ENCODE measurements at places on chromosomes 1 and 21.

- DNase-seq, result no peak
These were observed 1.2 kb downstream of the EPHB2 start for GRCh38 chr1:22711591-22712501.

GRCh38 chr1:8889925-8890785 lies 11.7 kb upstream of the ENO1 start:
- DNase-seq, result no peak

- no peak for DNase-seq
These were observed 52.8 kb downstream of the WNT9A start for GRCh38 chr1:227894831-227895451.

- DNase-seq, result no peak
These were observed 34.8 kb downstream of the L1TD1 start for GRCh38 chr1:62229468-62229867.

DNA sequence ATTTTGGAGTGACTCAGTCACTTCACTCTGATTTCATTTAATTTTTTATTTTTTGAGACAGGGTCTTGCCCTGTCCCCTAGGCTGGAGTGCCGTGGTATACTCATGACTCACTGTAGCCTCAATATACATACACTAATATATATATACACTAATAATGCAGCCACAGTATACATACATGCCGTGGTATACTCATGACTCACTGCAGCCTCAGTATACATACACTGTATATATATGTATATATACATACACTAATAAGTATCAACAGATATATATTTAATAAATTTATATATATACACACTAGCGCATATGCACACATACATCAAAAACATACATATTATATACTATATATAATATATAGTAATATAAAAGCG lies 149.2 kb downstream of the NCAM2 start:
- no peak for DNase-seq

GRCh38 chr1:162561616-162562469 lies at the start of gene UAP1:
UAP1 (plus strand) TSS chr1:162561722; CDS start chr1:162566069, 4,347 bp downstream.
- no peak for DNase-seq

GRCh38 chr1:9736241-9736640 lies 84.7 kb downstream of the PIK3CD start:
- DNase-seq, result no peak

DNA sequence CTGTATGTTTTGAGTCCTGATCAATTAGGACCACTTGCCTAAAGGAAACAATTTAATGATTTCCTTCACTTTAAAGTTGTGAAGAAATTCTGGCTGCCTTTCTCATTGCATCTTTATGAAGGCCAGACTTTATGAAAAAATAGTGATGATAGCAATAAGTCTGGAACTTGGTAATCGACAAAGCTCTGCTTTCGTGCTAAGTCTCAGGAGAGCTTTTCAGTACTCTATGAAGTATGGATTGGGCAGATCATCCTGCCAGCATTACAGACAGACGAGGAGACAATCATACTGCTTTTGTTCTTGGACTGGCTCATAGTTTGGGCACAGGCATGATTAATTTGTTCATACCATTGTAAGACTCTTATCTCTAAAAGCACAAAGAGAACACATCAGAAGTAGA lies 45.5 kb upstream of the KCNJ15 start:
- DNase-seq, result no peak

GRCh38 chr1:6546326-6546725 lies 8.0 kb downstream of the NOL9 start:
- DNase-seq, result no peak

GRCh38 chr1:60573726-60574409 lies 500.3 kb upstream of the C1orf87 start:
- no peak for DNase-seq

DNA sequence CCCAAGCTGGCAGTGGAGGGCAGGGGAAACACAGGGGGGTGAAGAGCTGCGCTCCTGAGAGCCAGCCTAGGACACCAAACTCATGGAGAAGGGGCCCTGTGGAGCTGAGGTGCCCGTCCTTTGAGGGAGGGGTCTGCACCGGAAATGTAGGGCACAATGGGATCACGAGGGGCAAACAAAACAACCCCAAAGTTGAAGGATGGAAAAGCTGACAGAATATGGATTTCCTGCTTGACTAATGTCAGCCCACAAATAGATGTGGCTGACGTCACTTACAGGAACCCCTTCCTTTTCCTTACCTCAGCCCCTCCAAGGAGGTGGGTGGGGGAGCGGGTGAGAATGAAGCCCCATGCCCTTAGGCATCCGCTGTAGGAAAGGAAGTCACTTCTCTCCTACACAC lies 110.9 kb downstream of the KCNN3 start:
- DNase-seq, result no peak

- DNase-seq, result no peak
These were observed 2.2 kb upstream of the IRF6 start for GRCh38 chr1:209808059-209808581.

DNA sequence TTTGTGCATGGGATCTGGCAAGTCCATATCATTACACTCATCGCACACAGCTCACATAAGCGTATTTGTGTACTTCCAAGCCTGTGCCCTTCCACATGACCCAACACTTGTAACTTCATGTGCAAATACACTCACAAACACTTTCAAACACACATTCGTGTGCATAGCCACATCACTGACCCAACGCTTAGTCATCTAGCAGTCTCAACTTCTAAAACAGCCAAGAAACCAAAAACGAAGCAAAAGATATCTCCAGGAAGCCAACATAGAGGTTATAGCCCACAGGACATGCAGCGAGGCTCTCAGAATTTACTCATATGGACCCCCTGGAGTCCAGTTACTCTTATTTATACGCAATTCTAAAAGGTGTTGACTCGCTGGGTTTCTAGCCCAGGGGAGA lies 10.9 kb upstream of the GOLT1A start:
- no peak for DNase-seq

DNA sequence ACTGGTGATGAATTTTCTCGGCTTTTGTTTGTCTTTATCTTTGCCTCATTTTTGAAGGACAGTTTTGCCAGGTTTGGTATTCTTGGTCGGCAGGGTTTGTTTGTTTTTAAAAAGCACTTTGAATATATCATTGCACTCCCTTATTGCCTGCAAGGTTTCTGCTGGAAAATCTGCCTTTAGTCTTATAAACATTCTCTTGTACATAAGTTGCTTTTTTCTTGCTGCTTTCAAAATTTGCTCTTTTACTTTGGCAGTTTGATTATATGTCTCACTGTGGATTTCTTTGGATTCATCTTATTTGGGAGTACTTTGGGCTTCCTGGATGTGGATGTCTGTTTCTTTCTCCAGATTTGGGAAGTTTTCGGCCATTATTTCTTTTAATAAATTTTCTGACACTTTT lies 58.1 kb upstream of the C1orf146 start:
- DNase-seq, result no peak

DNA sequence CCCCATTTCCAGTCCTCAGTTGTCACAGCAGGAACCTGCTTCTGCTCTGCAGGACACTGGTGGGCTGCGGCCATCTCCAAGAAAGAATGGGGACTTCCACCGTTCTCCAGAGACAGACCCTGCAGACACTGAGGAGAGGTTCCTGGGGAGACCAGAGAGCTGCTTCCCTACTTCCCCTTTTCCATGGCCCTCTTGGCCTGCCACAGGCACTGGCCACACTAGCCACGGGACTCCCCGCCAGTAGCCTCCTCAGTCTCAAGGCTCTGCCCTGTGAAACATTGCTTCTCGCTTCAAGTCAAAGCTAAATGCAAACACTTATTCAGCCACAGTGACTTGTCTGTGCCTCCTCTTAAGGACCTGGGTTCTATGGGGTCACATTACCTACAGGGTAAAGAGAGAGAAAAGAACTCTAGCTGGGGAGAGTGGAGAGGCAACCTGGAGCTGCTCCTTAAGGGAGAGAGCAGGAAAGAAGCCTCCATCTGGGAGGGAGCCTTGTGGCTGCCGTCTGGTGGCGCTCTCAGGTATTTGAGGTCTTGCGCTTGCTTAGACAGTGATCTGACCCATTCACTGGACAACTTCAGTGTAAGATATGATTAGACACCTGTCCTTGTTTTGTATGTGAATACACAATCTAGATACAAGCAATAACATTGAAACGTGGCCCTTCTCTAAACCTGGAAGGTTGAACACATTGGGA lies 5.4 kb upstream of the SLAMF8 start:
- DNase-seq, result no peak

- no peak for DNase-seq
These were observed 20.1 kb downstream of the FMO3 start for GRCh38 chr1:171110621-171111326.

GRCh38 chr1:203048555-203049051 lies 22.3 kb downstream of the PPFIA4 start:
- no peak for DNase-seq

DNA sequence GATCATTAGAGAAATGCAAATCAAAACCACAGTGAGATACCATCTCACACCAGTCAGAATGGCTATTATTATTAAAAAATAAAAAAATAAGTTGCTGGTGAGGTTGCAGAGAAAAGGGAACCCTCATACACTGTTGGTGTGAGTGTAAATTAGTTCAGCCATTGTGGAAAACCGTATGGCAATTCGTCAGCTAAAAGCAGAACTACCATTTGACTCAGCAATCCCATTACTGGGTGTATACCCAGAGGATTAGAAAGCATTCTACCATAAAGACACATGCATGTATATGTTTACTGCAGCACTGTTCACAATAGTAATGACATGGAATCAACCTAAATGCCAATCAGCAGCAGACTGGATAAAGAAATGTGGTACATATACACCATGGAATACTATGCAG lies 42.2 kb downstream of the GIPC2 start:
- no peak for DNase-seq

DNA sequence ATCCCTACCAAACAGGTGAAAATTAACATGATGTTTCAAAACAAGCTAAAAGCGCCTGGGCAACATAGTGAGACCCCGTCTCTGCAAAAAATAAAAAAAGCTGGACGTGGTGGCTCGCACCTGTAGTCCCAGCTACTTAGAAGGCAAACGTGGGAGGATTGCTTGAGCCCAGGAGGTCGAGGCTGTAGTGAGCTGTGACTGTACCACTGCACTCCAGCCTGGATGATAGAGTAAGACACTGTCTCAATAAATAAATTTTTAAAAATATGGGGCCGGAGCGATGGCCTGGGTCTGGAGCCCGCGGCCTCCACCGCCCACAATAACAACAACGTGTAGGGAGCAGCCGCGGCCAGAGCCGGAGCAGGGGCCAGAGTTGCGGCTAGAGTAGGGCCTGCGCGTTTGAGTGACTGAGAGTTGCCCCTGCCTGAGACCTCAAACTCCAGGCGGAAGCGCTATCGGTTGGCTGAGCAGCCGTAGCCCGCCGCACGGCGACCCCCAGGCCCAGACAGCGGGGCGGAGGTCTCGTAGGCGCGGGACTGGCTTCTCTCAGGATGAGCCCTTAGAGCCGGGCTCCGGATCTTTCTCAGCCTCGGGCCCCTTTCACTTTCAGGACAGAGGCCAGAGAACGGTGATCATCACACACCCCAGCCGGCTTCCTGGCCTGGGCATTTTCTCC lies 41.4 kb downstream of the ZMYM1 start:
- DNase-seq, result no peak

GRCh38 chr21:25934771-25935224 lies 200.0 kb downstream of the GABPA start:
- DNase-seq, result no peak

DNA sequence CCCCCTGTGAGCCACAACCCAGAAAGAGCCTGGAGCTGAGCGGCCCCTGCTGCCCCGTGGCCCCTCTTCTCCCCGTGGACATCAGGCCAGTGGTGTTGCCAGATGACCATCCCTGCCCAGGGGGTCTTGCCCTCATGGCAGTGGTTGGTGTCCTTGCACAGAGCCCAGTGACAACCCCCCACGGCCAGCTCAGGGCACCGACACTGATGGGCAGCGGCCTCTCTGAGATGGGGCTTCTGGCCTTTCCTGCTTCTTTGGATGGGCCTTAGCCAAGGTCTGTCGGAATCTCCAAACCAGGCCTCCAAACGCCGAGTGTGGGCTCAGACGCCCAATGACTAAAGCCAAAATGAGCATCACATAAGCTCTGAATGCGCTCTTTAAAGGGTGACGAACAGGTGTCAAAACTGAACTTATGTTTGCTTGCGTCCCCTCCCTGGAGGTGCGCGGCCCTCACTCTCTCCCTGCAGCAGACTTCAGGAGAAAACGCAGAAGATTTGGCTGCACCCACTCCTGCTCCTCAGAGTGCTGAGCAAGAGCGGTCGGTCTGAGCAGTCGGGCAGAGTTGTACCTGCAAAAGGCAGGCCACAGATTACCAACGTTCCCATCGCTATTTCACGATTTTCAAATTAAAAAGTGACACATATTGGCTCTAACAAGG lies 41.9 kb downstream of the UBE2G2 start:
- no peak for DNase-seq

DNA sequence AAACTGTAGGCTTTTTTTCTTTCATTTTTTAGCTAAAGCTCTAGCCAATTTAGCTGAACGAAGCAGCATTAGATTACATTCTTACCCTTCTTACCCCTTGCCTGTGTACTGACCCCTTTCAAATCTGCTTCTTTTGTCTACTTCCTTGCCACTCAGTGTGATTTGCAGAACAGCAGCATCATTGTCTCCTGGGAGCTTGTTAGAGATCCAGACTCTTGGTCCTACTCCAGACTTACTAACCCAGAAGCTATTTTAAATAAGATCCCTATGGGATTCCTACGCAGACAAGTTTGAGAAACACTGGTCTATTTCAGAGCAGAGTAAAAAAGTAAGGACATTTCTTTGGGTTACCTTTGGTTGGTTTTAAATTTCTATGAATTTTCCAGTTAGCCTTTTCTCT lies 13.8 kb downstream of the LRRC39 start:
- DNase-seq, result no peak

DNA sequence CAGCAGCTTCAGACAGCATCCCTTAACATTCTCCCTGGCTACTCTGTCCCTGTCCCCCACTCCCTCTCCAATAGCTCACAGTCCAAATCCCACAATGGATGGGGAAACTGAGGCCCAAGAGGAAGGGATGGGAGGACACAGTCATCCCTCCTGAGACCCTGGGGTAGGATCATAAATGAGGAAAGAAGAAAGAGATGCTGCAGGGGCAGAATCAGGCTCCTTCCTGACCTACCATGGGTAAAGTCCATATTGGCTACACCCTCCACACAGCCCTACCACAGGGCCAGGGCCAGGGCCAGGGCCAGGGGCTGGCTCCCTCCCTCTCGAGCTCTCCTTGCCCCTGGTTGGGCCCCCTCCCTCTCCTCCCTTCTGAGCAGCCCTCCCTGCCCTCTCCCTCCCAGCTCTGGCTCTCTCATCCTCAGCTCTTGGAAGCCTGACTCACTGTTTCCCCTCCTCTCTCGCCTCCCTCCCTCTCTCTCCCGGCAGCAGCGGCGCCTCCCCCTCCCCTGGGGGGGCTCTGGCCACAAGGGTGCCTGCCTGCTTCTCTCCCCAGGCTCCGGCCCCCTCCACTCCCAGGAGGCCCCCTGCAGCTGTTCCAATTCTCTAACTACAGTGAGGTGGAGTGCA lies 4.9 kb downstream of the AHDC1 start:
- DNase-seq, result no peak

Data from T follicular helper cell (primary cell).